ENCODE measurements at places on chromosomes 5 and 9.

DNA sequence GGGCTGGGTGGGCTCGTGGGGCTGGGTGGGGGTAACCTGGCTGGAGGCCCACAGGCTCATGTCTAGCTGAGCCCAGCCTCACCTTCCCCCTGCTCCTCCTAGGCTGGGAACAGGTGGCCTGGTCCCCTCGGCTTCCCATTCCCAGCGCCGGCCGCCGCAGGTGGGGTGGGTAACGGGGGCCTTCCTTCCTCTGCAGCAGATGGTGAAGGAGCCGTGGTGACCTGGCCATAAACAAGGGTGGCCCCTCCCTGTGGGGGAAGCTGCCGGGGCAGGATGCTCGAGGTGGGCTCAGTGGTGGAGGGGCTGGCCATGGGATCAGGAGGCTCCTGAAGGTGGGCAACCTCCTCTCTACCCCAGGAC lies 41.0 kb upstream of the EGFL7 start:
- no peak for DNase-seq

GRCh38 chr5:128885649-128886255 lies 79.5 kb upstream of the SLC27A6 start:
- no peak for DNase-seq

- no peak for DNase-seq
Observed at GRCh38 chr5:38478166-38478565, 78.3 kb downstream of the LIFR start.

- DNase-seq = no peak
Observed at GRCh38 chr9:71911908-71912335, 483 bp downstream of the C9orf85 start.

- DNase-seq = no peak
Observed at GRCh38 chr5:136810261-136810801, 445.0 kb upstream of the TRPC7 start.

- no peak for DNase-seq
Observed at GRCh38 chr5:56913766-56914165, 4.4 kb downstream of the SETD9 start.

DNA sequence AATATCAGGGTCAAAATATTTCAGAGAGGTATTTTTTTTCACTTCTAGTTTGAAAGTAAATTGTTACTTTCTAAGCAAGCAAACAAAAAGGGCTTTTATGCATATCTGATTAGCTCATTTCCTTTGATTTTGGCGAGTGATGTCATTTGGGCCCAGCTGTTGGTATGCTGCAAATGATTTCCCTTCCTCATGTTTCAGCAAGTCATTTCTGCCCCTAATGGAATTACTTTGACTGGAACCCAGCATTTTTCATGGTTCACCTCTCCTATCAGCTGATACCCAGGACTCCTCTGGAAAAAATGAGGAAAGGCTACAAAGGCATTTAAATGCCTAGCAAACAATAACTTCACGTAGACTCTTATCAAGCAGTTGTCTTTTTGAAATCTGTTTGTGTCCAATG lies 500.6 kb downstream of the EBF1 start:
- no peak for DNase-seq

- DNase-seq = no peak
Observed at GRCh38 chr5:171205375-171205774, 103.7 kb upstream of the TLX3 start.

DNA sequence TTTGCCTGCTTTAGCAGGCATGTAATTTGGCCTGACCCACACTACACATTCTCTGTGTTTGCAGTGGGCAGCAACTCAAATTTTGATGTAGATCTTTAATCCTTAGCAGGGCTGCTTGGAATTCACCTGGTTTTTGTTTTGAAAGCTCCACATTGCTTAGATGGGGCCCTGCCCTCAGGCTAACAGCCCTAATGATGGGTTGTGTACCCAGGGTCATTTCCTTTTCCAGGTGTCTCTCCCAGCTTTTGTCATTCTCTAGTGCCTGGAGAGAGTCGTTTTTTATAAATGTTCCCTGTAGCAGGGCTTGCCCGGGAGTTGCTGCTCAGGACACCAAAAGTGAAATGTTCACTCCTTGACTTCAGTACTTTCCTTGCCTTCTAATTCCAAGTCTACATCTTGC lies 126.3 kb downstream of the TRIO start:
- DNase-seq = no peak

GRCh38 chr5:78483809-78484521 lies 123.5 kb downstream of the SCAMP1 start:
- no peak for DNase-seq

GRCh38 chr5:135626636-135627035 lies 47.8 kb upstream of the CXCL14 start:
- no peak for DNase-seq

DNA sequence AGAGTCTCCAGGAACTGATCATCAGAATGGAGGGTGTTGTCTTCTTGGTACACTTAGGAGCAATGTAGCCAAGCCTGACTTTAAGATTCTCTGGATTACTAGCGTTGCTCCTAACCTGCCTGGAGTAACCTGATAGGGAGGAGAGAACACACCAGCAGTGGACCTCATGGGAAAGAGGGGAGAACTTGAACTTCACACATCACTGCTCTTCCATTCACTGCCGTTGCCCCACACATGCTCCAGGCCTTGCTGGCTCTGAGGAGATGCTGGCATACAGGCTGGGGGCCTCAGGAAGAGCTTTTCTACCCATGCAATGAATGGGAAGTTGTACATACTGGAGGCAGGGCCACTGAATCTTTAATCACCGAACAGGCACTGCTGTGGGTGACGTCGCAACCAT lies 60.3 kb upstream of the ADAMTS16 start:
- DNase-seq = no peak

DNA sequence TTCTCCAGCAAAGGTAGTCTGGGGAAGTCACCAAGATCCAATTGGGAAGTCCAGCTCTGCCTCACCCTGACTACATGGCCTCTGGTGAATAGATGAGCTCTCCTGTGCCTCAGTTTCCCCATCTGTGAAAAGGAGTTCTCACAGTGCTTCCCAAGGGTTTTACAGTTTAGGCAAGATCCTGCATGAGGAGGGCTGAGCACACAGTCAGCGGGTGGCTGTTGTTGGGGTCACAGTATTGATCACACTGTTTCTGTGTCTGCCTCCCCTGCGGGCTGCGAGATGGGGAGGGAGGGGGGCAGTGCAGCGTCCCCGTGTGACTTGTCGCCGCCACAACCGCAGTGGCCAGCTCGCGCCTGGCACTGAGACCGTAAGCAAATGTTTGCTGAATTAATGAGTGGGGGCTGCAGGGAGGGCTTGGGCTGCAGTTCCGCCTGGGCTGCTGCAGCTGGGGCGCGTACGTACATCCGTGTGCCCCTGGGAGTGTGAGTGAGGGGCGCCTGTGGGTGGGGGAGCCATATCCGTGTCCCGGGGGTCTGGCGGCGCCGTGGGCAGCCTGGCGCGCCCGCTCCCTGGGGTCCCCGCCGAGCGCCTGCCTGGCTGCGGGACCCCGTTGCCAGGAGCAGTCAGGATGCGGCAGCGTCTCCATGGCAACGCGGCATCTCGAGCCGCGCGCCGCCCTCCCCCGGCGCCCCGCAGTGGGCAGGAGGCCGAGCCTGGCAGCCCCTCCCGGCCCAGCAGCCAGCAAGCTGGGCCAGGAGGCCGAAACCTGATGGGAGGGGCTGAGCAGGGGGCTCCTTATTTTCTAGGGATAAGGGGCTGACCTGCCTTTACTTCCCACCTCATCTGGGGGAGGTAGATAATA lies 31.4 kb upstream of the PSD2 start:
- DNase-seq = no peak

GRCh38 chr9:138099803-138100598 lies 222.4 kb downstream of the CACNA1B start:
- no peak for DNase-seq
